Stimulated activated CD4-positive, alpha-beta T cell treated with anti-CD3 and anti-CD28 coated beads, TNF-alpha, amount 100 ng/mL, for 24 hours (primary cell): ENCODE measurements at places on chromosomes 6 and 20.

DNA sequence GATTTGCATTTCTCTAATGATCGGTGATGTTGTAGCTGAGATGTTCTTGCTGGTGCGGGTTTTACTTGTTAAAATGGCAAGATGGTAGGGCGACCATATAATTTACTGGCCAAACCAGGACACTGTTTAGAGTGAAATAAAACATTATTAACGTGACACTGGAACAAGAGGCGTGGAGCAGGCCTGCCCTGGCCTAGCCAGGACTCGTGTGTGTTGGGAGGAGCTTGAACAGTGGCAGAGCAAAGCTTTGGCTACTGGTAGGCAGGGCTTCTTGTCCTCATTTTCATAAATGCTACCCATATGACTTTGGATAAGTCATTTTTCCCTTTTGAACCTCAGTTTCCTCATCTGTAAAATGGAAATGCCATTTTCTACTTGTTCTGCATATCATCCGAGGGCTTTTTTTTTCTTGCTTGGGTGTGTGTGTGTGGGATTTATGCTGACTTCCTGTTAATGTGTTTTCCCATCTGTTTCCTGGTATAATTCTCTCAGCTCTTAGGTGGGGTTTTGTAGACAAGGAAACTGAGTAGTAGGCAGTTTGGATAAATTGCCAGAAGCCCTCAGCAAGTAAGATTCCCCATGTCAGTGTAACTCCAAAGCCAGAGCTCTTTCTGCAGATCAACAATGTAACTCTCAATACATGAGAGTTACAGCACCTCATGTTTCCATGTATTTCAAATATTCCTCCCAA is 81.7 kb downstream of the TOX2 start:
- DNase-seq, result no peak

- no peak for DNase-seq
Observed at GRCh38 chr20:21704408-21705385, 767 bp upstream of the PAX1 start.

DNA sequence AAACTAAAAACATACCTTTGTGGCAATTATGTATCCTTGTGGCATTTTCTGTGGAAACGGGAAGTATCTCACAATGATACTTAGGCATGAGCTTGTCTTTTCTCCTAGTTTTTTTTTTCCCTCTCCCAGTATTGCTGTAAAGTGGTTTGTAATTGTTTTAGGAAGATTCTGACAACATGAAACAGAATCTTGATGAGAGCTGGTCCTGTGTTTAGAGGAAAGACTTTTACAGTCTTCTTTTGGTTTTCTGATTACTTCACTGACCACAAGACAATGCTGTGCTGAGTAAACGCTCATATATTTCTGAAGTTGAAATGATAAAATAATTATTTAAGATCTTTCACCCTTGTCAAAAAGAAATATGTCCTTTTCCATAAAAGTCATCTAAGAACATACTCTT is 201.2 kb downstream of the FOXC1 start:
- DNase-seq, result no peak

- DNase-seq, result no peak
Observed at GRCh38 chr6:111890988-111891387, 17.7 kb upstream of the FYN start.

DNA sequence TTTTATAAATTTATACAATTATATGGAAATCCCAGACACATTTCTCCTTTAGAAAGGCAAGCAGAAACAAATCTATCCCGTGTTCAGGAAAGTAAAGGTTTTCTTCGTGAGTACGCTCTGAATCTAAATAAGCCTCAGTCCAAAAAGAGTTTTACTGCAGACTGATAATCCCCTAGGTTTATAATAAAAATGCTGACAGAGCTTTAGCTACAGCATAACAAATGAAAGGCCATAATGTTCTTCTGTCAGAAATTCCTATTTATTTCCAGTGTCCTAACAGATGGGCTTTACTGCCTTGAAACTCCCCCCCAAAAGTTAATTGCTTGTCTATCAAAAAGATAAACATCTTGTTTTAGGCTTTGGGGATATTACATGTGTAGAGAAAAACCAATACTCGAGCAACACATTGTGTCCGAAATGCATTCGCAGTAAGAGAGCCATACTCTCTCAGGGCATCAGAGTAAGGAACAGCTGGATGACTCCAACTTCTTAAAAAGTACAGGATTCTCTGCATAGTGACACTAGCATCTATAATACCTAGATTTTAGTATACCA is 109.0 kb downstream of the PRKN start:
- no peak for DNase-seq

GRCh38 chr20:34452281-34452982 is 63.8 kb upstream of the DYNLRB1 start:
- no peak for DNase-seq

DNA sequence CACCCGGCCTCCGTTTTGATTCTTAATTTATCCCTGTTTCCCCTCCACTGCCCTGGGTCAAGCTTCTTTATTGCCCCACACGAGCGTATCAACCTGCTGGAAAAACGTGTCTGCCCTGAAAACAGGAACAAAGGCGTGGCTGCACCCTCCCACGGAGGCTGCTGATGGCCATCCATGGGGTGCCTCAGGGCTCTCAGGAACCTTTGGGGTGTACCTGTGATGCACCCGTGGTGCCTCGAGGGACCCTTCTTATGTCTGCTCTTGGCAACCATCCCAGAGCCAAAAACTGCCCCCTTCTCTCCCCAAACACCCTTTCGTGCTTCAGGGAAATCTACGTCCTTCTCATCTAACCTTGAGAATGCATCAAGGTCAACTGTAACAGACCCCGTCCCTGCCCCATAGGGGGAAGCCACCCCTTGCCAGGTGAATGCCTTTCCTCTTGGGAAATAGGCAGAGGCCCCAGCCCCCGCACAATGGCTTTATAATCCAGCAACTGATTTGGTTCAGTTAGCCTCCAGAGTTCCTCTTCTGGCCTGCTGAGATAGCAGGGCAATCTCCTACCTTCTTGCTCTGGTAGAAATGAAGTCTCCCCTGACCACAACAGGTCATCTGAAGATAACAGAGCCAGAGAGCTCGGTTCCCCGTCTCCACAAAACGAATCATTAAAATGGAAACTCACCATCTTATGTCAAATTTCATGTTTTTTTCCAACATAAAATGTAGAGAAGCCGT is 29.4 kb downstream of the PSMG4 start:
- no peak for DNase-seq
